EL (cell line): ENCODE measurements at places on chromosomes 12 and 14.

- DNase-seq = peak; percentile 37
These were observed 118.8 kb downstream of the SLC6A15 start for GRCh38 chr12:84793558-84794367.

GRCh38 chr14:59566296-59566695 is 10.3 kb downstream of the CCDC175 start:
- DNase-seq = no peak

GRCh38 chr14:93331728-93332396 is 974 bp downstream of the BTBD7 start:
- no peak for DNase-seq

- DNase-seq = no peak
These were observed 116.5 kb downstream of the PLXNC1 start for GRCh38 chr12:94264736-94265485.

DNA sequence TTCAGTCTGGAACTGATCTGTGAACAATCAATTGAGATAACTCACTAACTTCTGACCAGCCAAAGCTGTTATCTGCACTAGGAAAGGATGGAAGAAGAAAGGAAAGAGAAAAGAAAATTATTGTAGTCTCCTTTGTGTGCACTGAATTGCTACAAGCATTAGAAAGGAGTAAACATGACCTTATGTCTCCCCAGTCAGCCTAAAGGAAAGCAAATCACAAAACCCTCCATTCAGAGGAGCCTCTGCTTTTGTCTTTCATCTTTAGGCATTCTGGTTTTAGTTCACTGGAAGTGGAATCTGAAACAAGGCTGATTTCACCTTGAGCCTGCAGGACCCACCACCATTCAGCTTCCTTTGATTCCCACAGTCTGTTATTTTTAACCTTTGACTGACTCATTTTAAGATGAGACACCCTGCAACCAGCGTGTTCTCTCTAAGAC is 26.0 kb downstream of the TBX3 start:
- DNase-seq = no peak

DNA sequence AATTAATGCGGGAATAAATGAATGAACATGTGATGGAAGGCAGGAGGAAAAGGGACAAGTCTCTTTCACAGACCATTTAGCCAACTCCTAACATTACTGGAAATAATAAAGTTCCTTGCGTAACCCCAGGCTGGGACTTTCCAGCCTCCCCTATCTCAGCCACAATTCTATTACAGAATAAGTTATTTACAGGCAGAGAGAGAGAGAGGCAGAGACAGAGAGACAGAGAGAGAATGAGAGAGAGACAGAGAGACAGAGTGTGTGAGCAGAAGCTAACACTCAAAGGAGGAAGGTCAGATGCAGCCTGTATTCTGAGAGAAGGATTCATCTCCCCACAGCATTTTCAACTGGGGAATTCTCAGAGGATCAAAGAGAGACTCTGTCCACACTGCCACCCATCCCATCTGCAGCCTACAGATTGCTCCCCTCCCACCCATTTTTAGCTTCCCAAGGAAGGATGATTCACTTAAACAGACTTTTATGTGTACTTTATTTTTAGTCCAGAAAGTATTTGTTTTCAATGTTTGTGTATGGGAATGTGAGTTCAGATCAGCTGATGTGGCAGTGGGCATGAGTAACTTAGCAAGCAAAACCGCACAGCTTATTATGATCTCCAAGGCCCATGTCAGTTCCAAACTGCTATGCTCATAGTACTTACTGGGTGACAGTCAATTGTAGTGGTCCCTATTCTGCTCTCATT is 165.7 kb downstream of the CAND1 start:
- DNase-seq = peak; percentile 94

DNA sequence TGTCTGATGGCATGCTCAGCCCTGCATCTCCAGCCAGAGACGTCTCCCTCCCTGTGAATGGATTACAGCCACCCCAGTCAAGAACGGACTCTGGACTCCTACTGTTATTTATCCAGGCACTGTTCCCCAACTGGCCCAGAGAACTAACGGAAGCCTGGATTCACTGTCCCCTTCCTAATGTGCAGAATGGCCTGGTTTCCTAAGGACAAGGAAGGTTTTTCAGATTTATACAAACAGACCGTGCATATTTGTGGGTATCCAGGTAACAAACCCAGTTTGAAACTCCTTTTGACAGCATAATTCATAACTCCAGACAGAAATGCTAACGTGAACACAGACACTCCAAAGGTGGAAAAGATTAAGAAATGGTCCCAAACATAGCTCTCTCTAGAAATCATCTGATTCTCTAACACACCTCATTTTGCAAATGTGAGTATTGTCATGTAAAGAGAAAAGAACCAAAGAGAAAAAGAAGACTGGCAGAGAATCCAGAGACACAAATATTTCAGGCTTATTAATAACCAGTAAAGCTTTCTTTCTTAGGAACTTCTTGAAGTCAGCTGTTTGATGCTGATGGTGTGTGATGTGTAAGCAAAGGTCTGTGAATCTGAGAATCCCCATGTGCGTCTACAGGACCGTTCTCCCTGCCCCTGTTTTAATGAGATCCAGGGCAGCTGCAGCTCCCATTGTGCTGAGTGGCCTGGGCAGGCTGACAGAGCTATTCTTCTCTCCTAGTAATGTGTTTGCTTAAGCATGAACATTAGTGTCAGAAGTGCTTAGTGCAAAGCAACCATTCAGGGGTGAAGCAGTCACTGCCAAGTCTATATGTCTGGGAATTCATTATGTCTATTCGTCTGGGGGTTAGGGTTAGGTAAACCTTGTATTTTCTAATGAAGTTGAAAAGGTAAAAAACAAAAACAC is 86.8 kb upstream of the HIF1A start:
- DNase-seq = no peak

DNA sequence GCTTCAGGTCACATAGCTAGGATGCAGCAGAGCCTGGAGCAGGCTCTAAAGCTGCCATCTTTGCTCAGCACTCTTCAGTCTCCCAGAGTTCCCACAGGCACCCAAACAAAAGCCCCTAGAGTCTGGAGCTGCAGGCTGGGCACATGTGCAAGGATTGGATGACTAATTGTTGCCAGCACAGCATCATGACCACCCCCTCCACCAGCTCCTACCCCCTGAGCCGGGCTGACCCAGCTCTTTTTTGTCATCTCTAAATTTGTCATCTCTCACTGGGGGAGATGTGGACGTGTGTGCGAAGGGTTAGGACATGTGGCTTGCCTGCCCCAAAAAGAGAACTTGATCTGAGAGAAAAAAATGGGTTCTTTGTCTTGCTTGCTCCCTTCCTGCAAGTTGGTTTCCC is 4.3 kb upstream of the MMP19 start:
- DNase-seq = peak; percentile 72

DNA sequence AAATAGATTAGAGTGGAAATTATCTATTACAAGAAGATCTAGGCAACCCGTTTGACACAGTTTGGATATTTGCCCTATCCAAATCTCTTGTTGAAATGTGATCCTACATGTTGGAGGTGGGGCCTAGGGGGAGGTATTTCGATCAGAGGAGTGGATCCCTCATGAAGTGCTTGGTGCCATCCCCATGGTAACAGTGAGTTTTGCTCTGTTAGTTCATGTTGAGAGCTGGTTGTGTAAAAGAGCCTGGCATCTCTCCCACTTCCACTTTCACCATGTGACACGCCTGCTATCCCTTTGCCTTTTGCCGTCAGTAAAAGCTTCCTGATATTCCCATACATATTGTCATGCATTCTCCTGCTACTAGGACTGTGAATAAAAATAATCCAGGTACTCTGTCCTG is 66.4 kb upstream of the FLRT2 start:
- no peak for DNase-seq

GRCh38 chr14:51360592-51360991 is 120.5 kb downstream of the TMX1 start:
- no peak for DNase-seq

DNA sequence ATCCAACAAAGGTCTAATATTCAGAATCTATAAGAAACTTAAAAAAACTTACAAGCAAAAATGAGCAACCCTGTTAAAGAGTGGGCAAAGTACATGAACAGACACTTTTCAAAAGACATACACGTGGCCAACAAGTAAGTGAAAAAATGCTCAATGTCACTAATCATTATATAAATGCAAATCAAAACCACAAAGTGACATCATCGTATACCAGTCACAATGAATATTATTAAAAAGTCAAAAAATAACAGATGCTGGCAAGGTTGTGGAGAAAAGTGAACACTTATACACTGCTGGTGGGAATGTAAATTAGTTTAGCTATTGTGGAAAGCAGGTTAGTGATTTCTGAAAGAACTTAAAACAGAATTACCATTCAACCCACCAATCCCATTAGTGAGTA is 199.1 kb downstream of the SNAPC1 start:
- no peak for DNase-seq

DNA sequence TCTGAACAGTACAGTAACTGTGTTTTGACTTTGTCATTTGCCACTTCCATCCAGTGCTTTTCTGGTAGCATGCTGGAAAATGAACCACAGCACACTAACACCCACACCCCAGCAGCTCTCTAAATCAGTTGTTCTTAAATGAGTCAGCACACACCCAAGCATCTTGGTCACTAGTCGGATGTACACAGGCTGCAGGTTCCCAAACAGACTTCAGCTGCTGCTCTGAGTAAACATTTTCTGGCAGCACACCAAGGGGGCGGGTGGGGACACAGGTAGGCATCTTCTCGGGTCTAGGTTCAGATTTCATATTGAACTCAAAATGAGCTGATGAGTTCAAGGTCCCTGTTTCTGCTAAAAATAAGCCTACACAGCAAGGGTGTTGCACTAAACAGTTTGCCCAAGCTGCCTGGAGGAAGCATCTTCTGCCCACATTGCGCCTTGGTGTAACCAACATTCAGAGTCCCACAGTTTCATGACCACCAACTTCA is 39.8 kb downstream of the IFNG start:
- no peak for DNase-seq

DNA sequence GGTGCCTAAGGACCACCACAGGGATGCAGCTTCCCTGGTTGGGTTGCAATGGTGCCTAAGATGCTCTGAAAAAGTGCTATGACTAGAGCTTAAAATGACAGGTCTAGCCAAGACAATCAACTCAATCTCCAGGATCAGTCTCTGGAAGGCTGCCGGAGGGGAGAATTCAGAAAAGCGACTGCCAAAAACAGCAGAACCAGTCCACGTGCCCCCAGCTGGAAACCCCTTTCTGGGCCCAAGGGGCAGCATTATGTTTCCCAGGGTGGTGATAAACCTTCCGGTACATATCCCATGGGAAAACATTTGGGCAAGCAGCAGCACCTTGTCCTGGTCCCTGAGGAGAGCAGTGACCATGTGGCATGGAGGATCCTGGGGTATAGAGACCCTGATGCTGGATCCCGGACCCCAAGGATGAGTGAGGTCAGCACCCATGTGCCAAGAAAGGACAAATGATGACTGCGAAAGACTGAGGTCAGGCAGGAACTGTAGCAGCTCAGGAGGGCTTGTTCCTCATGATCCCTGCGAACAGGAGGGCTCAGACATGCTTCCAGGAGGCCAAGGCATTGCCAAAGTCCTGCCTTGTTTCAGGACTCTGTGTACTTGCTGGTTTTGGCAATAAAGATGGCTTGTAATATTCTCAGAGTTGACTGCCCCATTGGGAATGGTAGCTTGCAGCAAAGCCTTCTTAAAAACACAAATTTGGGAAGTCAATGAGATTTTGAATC is 49.9 kb upstream of the LTBP2 start:
- no peak for DNase-seq

- peak; percentile 89 for DNase-seq
These were observed 115.6 kb downstream of the DIP2B start for GRCh38 chr12:50620109-50620977.
